ENCODE measurements at places on chromosomes 13 and 19.

GRCh38 chr13:75986818-75987217 is 350.7 kb downstream of the LMO7 start:
- DNase-seq: no peak

- DNase-seq: no peak
Observed at GRCh38 chr13:95714142-95714832, 37.3 kb downstream of the DNAJC3 start.

DNA sequence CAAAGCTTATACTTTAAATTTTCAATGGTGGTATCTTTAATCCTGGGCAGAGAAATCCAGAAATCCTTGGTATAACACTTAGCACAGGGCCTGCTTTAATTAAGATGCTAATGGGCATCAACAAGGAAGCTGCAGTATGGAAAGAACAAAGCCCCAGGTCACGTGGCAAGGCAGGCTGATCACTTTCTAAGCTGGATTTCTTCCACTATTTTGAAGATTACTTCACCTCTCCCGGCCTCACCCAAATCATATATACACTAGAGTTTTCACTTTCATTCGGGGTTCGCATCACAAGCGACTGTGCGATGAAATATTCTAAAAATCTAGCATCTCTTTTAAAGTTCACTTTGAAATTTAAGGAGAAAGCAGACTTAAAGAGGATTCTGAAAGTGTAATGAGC is 71.8 kb downstream of the STARD13 start:
- DNase-seq: no peak

DNA sequence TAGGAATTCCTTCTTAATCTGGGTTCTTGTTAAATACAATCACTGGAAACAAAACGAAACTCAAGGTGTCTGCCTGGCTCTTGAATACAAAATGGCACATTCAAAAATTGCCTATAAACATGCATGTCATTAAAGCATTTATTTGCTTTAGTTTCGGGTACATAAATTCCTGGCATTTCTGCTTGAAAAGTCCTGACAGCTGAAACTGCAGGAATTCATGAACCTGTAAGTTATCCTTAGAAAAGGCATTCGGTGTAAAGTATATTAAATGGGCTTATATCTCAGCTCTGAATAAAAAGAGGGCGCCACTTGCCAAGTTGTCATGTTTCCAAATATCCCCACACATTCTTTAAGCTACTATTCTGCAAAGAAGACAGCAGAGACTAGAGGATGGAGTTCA is 32.9 kb downstream of the RXFP2 start:
- no peak for DNase-seq

DNA sequence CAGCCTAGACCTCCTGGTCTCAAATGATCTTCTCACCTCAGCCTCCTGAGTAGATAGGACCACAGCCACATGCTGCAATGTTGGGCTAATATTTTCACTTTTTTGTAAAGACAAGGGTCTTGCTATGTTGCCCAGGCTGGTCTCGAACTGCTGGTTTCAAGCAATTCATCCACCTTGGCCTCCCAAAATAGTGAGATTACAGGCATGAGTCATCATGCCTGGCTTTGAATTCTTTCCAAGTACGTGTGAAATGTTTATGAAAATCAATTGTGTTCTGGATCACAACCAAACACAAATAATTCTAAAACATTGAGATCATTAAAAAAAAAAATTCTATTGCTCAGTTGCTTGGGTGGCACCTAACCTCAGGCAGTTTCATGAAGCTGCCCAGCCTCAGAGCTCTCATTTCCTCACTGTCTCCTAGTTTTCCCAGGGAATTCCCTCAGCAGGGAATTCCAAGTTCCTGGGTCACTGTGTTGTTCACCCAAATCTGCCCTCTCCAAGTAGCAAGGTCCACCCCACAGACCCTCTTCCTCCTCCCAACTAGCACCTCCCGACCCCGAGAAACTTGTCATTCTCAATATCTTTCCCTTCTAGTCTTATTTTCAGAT is 44.8 kb downstream of the ING1 start:
- DNase-seq: no peak

- DNase-seq: no peak
Observed at GRCh38 chr19:32605544-32605943, 24.6 kb downstream of the PDCD5 start.

DNA sequence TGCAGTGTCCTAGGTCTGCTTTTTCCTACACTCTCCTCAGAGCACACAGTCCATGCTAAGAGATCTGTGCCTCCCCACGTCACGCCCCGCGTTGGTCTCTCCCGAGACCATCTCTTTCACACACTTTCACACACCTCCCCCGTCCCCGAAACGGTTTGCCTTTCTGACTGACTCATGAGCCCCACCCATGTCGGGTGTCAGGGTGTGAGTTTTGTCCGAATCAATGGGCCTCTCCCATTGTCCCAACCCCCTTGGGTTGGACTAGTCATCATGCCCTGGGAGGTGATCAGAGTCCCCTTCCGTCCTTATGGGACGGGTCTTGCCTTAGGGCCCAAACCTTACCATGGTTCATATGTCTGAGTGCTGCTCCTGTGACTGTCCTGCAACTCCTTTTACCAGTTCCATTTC is 214.0 kb upstream of the HTR2A start:
- no peak for DNase-seq

GRCh38 chr13:92259046-92259445 is 860.6 kb downstream of the GPC5 start:
- DNase-seq: no peak

- DNase-seq: no peak
Observed at GRCh38 chr19:54916822-54917221, 10.9 kb downstream of the NCR1 start.

DNA sequence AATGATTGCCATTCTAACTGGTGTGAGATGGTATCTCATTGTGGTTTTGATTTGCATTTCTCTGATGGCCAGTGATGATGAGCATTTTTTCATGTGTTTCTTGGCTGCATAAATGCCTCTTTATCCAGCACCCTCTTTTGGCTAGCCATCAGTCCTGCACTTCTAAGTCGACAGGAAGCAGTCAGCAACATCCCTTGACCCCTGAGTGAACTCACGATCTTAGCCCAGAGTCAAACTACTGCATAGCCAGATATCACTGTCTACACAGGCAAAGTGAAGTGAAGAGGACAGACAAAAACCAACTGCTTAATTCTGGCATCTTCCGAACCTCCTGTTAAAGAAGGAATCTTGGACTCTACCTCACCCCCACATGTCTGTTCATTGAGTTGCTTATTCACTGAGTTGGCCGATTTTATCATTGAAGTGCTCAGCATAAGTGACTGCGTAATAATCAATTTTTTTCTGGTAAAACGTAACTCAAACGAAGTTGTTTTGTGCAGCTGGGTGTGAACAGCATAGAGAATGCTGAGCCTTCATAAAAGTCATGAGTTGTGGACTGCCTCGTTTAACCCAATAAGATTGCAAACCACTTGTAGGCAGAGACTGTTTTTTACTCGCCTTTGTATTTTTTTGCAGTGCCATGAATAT is 304.2 kb downstream of the COG6 start:
- no peak for DNase-seq

GRCh38 chr19:30165228-30165813 is 206.9 kb upstream of the ZNF536 start:
- DNase-seq: no peak

DNA sequence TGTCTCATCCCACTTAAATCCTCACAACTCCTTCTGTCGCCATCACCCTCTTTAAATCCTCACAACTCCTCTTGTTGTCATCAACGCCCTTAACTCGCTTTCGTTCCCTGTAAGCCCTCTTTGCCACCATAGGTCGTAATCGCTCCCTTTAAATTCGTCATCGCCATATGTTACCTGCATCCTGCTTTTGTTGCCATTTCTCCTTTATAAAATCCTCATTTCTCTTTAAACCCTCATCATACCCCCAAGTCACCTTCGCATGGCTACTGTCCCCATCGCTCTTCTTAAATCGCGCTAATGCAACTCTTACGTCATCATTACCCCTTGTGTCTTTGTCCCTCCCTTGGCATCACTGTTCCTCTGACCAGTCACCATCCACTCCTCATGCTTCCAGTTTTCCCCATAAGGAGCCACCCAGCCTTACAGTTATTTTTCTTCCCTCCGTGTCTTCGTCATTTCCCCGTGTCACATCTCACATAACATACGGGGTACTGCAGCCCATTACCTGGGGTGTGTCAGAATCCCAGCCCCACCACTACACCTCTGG is 539 bp downstream of the PLD3 start:
- DNase-seq: peak; percentile 17

GRCh38 chr19:48619692-48620585 is 633 bp downstream of the SPHK2 start:
- DNase-seq: no peak

Measured in NCI-H446 treated with DMSO at 0.1 percent for 48 hours (cell line).